ENCODE measurements at places on chromosomes 12 and 14. TPM values are rescaled to one million over a fixed set of nuclear protein-coding genes. Genes with fewer than 3 reads are reported as not detected.

NRL gene
- 2.3 TPM for polyA plus RNA-seq

DNA sequence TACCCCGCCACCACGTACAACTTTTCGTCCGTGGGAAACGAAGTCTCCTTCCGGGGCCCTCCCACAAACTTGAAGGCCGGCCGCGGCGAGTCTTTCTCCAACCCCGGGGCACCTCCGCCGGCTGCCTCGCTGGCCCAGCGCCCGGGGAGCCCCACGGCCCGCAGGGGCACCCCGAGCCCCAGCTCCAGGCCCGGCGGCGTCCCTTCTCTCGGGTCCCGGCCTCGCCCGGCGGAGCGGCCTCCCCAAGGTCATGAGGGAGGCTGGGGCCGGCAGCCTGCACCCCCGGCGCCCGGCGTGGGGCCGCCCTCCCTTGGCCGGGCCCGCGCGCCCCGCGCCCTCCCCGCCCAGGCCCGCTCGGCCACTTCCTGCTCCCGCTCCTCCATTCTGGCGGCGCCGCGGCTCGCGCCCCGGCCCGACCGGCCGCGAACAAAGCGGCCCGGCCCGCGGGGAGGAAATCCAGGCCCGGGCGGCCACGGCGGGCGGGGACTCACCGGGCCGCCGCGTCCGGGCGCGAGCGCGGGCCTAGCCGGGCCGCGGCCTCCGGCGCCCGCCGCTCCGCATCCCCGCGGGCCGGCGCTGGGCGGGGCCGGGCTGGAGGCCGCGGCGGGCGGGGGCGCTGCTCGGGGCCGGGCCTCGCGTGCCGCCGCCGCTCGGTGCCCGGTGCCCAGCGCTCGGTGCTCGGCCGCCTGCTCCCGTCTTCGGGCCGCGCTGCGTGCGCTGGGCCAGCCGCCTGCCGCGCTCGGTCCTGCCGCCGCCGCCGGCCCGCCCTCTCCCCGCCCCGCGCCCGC is at the start of gene AKT1:
TSS of gene AKT1 (minus strand) at position 756 of the 788 bp plus-strand sequence. CDS start 3,105 bp downstream, outside the sequence.
- peak within 1 kb of the TSS; percentile 79 for H3K4me3 ChIP-seq
- H3K27ac ChIP-seq = peak within 1 kb of the TSS; percentile 39
- no peak for DNase-seq
- no peaks in the 10 kb centered on the region for H3K36me3 ChIP-seq
- H3K4me1 ChIP-seq = peaks cover 26% of the 10 kb centered on the region
- H3K27me3 ChIP-seq = no peaks in the 10 kb centered on the region

DNA sequence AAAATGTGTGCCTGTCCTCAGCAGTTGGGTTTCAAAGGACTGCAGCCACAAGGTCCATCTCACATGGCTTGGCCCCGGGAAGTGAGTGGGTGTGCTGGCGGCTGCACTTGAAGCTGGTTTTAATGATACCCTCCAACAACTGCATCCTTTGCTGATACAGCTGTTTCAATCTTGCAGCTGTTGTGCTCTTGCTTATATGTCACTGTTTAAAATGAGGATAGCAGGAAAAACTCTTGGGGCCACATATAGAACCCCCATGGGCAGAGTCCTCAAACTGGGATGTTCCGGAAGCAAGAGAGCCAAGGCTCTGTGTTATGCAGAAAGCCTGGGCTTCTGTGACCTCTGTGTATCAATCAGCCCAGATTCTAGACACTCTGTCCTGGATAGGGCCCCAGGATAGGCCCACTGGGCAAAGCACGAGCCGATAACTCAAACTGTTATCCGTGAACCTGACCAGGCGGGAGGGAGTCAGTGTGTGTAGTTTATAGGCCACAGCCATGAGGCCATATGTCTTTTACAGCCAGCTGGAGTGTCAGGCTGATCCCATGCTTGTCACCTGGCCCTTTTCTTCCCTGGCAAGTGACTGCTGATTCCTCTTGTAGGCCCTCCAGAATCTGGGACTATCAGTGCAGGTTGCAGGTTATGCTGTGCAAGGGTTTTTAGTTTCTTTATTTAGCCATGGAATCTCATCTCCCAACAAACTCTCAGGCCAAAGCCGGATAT is 74.3 kb downstream of the SSPN start:
- no peaks in the 10 kb centered on the region for H3K27me3 ChIP-seq
- no peak for DNase-seq
- peaks cover 13% of the 10 kb centered on the region for H3K4me1 ChIP-seq
- no peaks in the 10 kb centered on the region for H3K36me3 ChIP-seq
- H3K4me3 ChIP-seq = no peak overlapping the region

GRCh38 chr12:68962877-68963855 is 30.2 kb upstream of the CPM start:
- H3K27me3 ChIP-seq = no peaks in the 10 kb centered on the region
- H3K4me1 ChIP-seq = no peaks in the 10 kb centered on the region
- no peak overlapping the region for H3K4me3 ChIP-seq
- no peak for DNase-seq
- H3K27ac ChIP-seq = no peak overlapping the region
- H3K36me3 ChIP-seq = no peaks in the 10 kb centered on the region

DNA sequence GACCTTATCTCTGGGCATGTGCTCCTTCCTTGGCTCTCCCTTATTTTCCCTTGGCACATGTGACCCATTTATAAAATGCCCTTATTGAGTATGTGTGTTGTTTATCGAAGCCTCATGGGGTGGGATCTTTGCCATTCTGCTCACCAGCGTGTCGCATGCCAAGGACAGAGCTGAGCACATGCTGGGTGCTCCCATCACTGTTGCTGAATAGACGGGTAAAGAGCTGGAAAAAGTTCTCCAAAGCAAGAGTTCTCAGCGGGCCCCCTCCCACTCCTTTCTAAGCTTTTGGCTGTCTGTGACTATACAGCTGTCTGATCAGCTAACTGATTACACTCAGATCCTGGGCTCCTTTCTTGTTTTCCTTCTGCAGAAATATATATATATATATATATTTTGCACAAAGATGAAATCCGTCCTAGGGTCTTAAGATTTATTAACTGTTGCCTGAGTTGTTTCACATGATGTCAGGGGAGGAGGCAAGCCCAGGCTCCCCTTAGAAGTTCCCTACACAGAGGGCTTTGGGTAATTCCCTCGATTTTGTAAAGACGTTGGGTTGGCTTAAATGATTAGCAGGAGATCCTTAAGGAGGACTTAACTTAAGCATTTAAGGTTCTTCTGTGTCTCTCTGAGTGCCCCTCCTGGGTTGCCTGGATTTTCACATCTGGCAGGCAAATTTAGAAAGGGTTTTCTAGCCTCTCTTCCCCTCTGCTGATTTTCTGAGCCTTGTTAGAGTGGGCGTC is 71.6 kb downstream of the TMEM132C start:
- no peaks in the 10 kb centered on the region for H3K4me1 ChIP-seq
- no peak for DNase-seq
- no peaks in the 10 kb centered on the region for H3K36me3 ChIP-seq
- H3K27ac ChIP-seq = no peak overlapping the region
- no peak overlapping the region for H3K4me3 ChIP-seq
- no peaks in the 10 kb centered on the region for H3K27me3 ChIP-seq

- no peak overlapping the region for H3K27ac ChIP-seq
- H3K27me3 ChIP-seq = no peaks in the 10 kb centered on the region
- H3K4me1 ChIP-seq = no peaks in the 10 kb centered on the region
- H3K36me3 ChIP-seq = no peaks in the 10 kb centered on the region
- no peak overlapping the region for H3K4me3 ChIP-seq
Observed at GRCh38 chr12:63753743-63754142, 26.0 kb upstream of the RXYLT1 start.

OR6C76 gene
- polyA plus RNA-seq = not detected

- no peak for DNase-seq
- no peaks in the 10 kb centered on the region for H3K4me1 ChIP-seq
- no peaks in the 10 kb centered on the region for H3K27me3 ChIP-seq
- no peak overlapping the region for H3K4me3 ChIP-seq
Observed at GRCh38 chr12:92977326-92977725, 48.2 kb upstream of the EEA1 start.

DNA sequence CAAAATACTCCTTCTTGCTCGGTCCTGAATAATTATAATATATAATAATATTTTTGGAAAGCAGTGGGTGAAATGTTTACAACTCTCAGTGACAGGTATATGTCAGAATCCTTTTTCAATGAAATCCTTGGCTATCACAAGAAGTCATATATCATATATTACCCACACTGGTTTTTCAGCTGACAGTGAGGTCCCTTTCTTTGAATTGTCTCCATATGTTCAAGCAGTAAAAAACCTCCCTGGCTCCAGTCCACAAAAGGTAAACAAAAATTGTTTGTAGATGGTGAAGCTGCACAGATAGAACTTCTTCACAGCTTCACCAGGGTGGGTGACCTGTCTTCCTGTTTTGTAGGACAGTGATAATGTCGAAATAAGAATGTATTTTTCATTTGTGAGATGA is 44.0 kb downstream of the A2ML1 start:
- no peaks in the 10 kb centered on the region for H3K36me3 ChIP-seq
- H3K4me1 ChIP-seq = no peaks in the 10 kb centered on the region
- H3K4me3 ChIP-seq = no peak overlapping the region
- no peaks in the 10 kb centered on the region for H3K27me3 ChIP-seq
- DNase-seq = no peak

GRCh38 chr12:92570056-92570753 is 132.6 kb upstream of the PLEKHG7 start:
- no peak overlapping the region for H3K4me3 ChIP-seq
- no peaks in the 10 kb centered on the region for H3K27me3 ChIP-seq
- no peak overlapping the region for H3K27ac ChIP-seq
- H3K4me1 ChIP-seq = peaks cover 14% of the 10 kb centered on the region

GPRC5A gene
- polyA plus RNA-seq = 1.1 TPM

PRB2 gene
- polyA plus RNA-seq = not detected

DNA sequence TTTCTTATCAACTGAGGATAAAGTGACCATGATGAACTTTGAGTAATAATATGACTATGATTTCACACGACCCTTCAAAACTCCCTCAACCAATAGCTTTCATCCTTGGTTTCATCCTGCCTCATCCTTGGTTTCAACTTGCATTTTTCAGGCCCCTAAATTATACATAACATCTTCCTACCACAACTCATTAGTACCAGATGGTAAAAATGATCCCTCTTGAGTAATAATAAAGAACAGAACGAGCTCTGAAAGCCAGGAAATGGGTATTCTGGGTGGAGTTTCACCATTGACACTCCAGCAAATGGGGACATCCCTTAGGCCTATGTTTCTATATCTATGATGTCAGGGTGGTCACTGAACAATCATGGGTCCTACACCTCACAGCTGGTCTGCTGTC is 72.1 kb upstream of the LMNTD1 start:
- no peak overlapping the region for H3K4me3 ChIP-seq
- no peak overlapping the region for H3K27ac ChIP-seq
- H3K36me3 ChIP-seq = no peaks in the 10 kb centered on the region
- no peak for DNase-seq
- no peaks in the 10 kb centered on the region for H3K27me3 ChIP-seq

CARMIL3 gene
- 2.7 TPM for polyA plus RNA-seq

KLHL42 gene
- polyA plus RNA-seq = 20.1 TPM

GRCh38 chr12:127311720-127312364 is 955.1 kb upstream of the TMEM132C start:
- no peaks in the 10 kb centered on the region for H3K4me1 ChIP-seq
- no peak overlapping the region for H3K4me3 ChIP-seq
- DNase-seq = no peak

DNA sequence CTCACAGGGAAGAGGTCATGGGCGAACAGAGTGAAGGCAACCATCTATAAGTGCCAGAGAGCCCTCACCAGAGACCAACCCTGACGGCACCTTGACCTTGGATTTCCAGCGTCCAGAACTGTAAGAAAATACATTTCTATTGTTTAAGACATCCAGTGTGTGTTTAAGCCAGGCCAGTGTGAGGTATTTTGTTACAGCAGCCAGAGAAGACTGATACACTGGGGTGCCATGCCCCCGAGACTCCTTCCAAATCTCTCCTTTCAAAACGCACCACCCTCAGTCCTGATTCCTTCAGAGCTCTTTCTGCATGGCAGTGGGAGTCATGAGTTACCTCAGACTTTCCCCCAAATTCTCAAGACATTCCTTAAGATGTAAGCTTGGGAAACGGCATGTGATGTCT is 2.5 kb upstream of the SERPINA5 start:
- no peak overlapping the region for H3K4me3 ChIP-seq
- no peaks in the 10 kb centered on the region for H3K27me3 ChIP-seq
- no peaks in the 10 kb centered on the region for H3K36me3 ChIP-seq
- DNase-seq = no peak
- H3K4me1 ChIP-seq = peaks cover 24% of the 10 kb centered on the region
- H3K27ac ChIP-seq = no peak overlapping the region

DNA sequence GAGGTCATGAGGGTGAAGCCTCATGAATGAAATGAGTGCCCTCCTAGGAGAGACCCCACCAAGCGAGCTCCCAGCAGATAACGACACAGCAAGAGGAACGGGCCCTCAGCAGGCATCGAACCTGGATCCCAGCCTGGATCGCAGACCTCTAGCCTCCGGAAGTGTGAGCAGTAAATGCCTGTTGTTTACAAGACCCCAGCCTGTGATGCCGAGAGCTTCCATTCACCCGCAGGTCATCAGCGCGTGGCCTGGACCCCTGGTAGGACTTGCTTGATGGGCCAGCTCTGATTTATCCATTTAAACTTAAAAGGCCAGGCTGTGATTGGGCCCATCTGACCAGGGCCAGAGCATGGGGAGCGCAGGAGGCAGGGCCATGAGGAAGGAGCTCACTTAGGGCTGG is 7.0 kb downstream of the TMEM179 start:
- H3K36me3 ChIP-seq = no peaks in the 10 kb centered on the region

DNA sequence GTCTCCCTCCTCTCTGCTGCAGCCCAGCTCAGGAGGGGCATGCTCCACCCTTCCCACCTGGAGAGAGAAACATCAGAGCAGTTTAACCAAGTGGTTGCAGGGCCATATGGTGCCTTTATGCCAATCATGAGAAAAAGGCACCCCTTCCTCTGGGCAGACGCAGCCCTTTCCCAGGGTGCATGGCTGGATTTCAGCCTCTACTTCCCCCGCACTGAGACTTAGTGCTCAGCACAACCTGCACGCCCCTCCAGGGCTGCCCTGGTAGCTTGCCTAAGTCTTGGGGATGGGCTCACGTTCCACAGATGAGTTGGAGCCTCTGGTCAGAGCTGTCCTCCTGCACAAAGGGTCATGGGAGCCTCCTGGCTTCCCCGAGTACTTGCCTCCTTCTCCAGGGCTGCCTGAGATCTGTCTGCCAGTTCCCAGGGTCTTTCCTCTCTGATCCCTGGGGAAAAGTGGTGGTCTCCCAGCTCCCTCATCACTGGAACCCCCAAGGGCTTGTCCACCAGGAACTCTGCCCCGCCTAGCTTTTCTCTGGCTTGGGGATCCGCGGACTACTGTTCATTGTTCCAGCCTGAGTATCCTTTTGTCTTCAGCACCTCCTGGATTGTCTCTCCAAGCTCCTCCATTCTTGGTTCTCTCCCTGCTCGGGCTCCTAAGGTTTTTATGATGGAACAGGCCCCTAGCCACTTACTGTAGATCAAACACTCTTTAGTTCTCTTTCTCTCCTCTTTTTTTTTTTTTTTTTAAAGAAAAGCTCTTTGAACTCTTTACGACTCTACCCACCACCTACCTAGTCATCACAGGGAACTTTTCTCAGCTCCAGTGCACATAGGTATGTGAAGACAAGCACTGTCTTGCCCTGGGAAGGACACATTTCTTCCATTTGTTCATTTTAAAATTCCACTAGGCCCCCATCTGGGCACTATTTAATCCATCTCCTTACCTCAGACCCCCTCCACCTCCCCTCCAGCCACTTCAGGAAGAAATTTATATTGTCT is 6.1 kb upstream of the KRT74 start:
- no peak for DNase-seq
- H3K36me3 ChIP-seq = no peaks in the 10 kb centered on the region
- H3K27ac ChIP-seq = no peak overlapping the region
- no peak overlapping the region for H3K4me3 ChIP-seq
- H3K27me3 ChIP-seq = no peaks in the 10 kb centered on the region

GRCh38 chr12:33450480-33450879 is 10.9 kb upstream of the SYT10 start:
- no peaks in the 10 kb centered on the region for H3K4me1 ChIP-seq
- no peak for DNase-seq
- no peaks in the 10 kb centered on the region for H3K36me3 ChIP-seq
- H3K4me3 ChIP-seq = no peak overlapping the region
- H3K27me3 ChIP-seq = no peaks in the 10 kb centered on the region
- H3K27ac ChIP-seq = no peak overlapping the region

MGAT4C gene
- 0.92 TPM for polyA plus RNA-seq

Measured in pancreas (tissue), 10 donors.